Hematopoietic multipotent progenitor cell treated with erythropoietin and hydrocortisone succinate and interleukin-3 and kit ligand, for 15 days (in vitro differentiated cells): ENCODE measurements at places on chromosomes 16 and 17.
A peak's percentile ranks its signal among the peaks of the same experiment; 100 is the strongest.

DNA sequence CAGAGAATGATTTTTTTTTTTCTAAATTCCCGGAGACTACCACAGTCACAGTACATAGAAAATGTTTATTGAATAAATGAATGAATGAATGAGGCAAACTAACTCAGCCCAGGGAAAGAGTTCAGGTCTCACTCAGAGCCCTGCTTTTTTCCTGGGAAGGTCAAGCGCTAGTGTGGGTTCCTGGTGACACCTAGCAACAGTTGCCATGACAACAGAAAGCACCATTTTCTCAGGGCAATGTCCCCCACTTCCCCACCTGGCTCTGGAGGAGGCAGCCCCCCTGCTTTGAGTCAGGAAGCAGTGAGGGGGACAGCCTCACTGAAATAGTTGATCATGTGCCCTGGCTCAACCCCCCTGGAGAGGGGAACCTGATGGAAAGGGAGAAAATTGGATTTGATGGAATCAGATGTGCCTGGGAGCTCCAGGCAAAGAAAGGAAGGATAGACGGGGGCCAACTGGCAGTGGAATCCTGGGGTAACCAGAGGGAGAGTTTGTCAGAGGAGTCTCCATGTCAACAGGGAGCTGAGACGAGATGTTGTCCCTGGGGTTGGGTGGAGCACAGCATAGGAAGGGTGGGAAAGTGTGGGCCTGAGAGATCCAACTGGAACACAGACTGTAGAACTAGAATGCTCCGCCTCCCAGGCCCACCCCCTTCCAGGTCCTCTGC is 242.2 kb upstream of the CCL2 start:
- DNase-seq, result no peak

DNA sequence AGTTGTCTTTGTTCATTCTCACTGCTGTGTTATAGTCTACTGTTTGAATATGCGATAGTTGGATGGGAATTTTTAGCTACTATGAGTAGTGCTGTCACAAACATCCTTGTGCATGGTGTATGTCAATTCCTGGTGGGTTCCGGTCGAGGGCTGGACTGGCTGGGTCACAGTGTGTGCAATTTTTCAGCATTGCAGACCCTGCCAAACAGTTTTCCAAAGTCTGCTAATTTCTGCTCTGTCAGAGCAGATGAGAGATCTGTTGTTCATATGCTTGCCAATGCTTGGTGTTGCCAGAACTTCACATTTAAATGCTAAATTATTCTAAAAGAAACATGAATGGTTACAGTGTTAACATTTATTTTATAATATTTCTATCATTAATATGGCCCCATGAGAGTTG is 3.6 kb upstream of the C16orf96 start:
- DNase-seq, result no peak

DNA sequence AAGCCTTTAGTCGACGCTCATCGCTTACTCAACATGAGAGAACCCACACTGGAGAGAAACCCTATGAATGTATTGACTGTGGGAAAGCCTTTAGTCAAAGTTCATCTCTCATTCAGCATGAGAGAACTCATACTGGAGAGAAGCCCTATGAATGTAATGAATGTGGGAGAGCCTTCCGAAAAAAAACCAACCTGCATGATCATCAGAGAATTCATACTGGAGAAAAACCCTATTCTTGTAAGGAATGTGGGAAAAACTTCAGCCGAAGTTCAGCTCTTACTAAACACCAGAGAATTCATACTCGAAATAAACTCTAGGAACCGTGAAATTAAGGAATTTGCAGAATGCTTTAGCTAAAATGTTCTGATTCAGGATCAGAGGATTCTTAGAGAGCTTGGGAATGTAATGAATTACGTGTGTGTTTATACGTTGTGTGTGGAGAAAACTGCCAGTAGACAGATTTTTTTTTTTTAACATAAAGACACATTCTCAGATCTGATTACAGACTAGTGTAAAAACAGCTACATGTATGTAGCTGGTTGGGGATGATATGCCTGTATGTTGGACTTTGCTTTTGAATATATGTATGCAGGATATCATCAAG is 25.4 kb downstream of the ZFP90 start:
- DNase-seq, result no peak

DNA sequence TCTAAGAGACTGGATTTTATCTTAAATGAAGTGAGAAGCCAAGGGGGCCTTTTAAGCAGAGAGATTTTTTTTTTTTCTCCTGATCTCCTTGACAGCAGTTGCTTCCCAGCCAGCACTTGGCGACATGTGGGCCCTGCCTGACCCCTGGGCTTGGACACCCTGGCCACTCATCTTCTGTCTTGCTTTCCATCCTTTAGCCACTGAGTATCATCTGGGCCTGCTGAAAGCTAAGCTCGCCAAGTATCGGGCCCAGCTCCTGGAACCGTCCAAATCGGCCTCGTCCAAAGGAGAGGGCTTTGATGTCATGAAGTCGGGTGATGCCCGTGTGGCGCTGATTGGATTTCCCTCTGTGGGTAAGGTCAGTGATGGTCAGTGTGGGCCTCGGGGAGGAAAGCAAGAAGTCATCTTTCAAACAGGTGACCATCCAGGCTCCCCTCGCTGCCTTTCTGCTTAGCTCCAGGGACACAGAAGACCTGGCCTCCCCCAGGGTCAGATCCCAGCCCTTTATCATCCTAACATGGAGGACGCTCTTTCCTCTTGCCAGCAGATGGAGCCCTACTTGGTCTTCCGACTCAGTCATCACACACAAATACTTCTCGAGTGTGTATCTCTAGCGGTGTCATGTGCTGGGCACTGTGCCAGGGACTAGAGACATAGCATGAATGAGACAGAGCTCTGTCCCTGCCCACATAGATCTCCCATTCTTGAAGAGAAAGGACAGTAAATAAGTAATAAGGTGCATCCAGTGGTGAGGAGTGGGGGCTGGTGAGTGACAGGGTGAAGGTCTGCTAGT is 6.1 kb downstream of the DRG2 start:
- DNase-seq, result peak; percentile 92

GRCh38 chr16:69847643-69848042 is 85.5 kb downstream of the WWP2 start:
- DNase-seq, result no peak

- DNase-seq, result no peak
Measured at GRCh38 chr16:66520406-66521170, 29.3 kb downstream of the TK2 start.

- DNase-seq, result no peak
Measured at GRCh38 chr16:25580041-25580440, 111.7 kb upstream of the HS3ST4 start.

GRCh38 chr16:46900455-46901235 is 16.5 kb downstream of the GPT2 start:
- no peak for DNase-seq

DNA sequence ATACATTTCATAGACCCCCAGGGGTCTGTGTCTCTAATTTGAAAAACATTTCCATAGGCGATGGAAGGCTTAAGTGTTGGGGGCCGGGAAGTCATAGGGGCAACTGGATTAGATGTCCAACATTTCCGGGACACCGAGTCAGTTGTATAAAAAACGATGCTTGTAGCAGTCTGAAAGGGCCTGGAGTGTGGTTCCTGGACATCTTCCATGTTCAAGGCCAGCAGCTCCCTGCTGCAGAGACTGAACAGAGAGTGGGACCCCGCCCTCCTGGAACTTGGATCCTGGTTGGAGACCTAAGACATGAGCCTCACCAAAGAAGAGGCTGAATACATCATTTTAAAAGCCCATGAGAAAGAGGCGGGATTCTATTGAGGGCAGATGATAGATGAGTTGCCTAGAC is 82.0 kb upstream of the ZNF423 start:
- DNase-seq, result no peak

- DNase-seq, result no peak
Measured at GRCh38 chr17:28527859-28528258, 21.7 kb downstream of the FOXN1 start.

DNA sequence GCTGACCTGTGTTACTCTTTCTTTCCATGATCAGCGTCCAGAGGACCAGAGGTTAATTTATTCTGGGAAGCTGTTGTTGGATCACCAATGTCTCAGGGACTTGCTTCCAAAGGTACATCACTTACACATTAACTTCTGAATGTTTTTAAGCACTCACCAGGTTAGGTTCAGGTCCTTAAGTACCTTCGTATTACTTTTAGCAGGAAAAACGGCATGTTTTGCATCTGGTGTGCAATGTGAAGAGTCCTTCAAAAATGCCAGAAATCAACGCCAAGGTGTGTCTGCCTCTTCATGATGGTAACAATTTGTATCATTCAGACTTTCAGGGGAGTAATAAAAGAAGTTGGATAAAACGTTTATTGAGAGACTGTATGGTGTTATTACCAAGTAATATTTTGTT is 3.3 kb downstream of the HERPUD1 start:
- no peak for DNase-seq

DNA sequence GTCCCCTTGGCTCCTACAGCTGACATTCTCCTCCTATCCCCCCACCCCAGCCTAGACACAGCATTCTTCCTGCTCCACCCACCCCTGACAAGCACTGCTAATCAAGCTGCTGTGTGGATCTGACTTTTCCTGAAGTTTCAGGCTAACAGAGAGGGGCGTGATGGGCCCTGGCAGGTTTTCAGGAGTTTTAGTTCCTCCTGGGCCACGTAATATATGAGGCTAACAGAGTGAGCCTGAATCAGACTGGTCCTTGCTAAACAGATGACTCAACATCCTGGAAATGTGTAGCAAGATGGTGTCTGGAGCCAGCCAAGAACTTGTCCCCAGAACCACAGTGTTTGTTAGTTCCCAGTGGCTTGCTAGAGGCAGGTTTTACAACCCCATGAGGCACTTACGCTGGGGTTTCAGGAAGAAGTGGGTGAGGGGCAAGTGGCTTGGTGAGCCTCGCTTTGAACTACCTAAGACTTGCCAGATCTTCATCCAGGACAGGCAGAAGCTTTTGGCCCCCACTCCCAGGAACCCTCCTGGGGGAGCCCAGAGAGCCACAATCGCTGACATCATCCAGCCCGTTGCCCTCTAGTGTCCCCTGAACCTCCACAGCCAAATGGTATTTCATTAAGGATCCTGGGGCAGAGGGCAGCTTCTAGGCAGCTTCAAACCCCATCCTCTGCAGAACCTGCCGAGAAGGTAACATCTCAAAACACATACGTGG is 15.9 kb downstream of the TMEM92 start:
- no peak for DNase-seq

DNA sequence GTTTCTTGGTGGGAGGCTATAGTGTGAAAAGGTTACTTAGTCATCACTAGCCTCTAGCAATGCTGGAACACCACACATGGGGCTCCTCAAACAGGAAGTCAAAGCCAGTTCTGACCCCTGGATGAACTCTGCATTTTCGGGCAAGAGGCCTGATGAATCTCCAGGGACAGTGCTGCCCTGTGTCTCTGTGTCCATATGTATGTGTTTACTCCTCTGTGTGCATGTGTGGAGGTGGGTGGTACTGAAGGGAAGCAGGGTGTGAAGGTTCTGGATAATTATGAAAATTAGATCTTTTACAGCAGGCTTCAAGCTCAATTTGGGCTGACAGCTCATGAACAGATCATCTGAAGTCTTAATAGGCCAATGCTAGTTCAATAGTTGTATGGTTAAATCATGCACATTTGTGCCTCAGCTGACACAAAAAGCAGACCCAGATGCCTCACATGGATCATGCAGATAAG is 133.6 kb downstream of the SNX11 start:
- DNase-seq, result no peak

DNA sequence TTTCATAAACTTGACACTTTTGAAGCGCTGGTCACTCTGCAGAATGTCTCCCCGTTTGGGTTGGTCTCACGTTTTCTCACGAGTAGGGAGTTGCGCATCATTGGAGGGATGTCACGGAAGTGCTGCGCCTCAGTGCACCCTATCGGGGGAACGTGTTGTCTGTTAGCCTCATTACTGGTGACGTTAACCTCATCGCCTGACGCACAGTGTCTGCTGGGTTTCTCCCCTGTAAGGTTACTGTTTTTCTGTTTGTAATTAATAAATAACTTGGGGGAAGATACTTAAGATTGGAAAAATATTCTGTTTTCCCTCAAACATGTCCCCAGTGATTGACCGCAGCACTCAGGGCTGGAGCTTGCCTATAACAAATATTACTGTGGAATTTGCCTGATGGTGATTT is 26.7 kb downstream of the VAC14 start:
- DNase-seq, result no peak

DNA sequence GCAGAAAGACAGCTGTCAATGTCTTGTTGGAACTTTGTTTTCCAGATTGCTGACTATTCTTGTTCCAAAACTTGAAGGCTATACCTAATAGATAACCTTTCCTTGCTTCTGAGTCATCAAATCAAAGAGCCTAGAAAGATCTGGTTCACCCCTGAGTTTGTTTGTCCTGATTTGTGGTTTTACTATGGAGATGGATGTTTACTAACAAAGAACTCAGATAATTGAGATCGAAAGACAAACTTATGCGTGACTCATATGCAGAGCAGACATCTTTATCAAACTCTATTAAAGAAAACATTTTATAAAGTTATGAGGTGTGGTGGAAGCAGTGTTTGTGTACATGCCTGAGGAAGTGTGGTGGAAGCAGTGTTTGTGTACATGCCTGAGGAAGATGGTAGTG is 311.1 kb upstream of the TBX2 start:
- no peak for DNase-seq

GRCh38 chr17:44752953-44753861 is 5.6 kb upstream of the ADAM11 start:
- DNase-seq, result no peak

- DNase-seq, result no peak
Measured at GRCh38 chr17:17767887-17768418, 68.8 kb downstream of the SREBF1 start.
